ENCODE measurements at places on chromosomes 2 and 18. TPM values are rescaled to one million over a fixed set of nuclear protein-coding genes. Genes with fewer than 3 reads are reported as not detected.

The UGT1A10 gene
- not detected for polyA plus RNA-seq

DNA sequence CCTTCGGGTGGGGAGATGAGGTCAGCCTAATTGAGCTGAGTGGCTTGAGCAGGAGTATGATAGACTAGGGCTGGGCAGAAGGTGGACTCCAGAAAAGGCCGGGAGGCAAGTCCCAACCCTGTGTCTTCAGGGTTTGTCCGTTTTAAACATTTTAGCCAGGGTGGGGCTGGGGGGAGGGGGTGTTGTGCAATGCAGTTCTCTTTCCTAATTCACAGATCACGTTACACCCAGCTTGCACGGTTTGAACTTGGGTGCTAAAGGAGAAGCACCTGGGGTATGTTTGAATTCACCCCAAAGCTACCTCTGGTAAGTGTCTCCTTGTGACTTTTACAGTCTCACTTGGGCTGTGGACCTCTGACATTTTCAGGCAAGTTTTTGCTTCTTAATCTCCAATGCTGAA is 233.3 kb downstream of the AGAP1 start:
- DNase-seq, result no peak

DNA sequence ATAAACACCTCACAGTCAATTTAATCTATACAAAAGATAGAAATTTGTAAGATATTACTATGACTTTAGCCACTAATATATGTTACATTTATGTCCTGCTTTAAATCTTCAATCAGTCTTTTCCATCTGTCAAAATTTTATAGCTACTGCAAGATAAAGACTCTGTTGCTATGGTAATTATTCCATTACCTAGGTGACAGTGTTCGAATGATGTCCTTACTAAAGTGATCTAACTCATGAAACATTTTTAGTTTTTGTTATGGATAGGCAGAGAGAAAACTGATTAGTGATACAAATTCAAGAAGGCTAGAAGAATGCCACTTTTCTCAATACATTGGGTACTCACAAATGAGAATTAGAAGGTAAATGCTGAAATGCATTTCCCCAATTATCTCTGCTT is 359.9 kb upstream of the FSHR start:
- no peak for DNase-seq

DNA sequence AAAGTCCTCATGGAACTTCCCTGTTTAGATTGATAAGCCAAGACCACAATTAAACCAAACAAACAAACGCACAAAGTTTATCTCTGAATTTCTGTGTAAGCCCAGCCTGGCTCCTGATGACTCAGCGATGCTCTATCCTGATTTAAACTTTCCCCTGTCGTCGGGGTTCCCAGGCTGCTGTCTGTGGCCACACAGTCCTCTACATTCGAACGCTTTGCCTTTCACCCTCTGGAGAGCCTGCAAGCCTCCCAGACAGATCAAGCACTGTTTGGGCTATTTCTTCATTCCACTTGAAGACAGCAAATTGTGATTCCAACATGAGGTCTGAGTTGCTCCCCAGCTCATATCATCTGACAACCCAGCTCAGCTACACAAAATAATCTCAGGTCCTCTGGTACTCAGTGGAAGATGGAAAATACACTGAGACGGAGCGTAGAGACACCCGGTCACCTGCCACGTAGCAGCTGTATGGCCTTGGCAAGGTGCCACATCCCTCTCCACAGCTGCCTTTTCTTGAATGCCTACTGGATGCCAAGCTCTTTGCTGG is 51.2 kb downstream of the CYRIA start:
- DNase-seq, result no peak

DNA sequence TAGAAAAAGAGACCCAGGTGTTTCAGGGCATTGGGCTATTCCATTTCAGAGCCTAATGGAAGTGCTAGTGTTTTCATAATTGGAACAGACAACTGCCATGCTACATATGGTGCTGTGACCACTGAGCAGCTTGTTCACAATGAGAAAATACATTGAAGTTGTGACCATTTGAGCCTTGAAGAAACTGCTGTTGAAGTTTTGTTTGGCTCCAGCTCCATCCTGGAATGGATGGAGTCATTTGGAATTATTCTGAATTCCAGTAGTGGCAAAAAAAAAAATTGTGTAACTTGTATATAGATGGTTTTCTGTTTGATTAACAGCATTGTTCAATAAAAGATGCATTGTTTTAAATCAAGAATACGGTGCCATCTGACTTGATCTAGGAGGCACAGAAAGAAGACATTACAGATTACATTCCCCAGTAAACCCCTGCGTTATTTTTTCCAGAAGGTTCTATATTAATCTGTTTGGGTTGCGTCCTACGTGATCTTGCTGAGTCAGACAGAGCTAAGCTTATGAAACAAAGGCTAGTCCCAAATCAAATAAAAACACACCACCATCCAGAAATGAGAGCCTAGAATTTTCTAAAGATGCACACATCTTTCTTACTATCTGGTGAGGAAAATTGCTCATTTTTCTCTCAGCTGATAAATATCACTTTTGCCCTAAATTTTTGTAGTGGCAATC is 19.2 kb downstream of the FMNL2 start:
- DNase-seq, result no peak

DNA sequence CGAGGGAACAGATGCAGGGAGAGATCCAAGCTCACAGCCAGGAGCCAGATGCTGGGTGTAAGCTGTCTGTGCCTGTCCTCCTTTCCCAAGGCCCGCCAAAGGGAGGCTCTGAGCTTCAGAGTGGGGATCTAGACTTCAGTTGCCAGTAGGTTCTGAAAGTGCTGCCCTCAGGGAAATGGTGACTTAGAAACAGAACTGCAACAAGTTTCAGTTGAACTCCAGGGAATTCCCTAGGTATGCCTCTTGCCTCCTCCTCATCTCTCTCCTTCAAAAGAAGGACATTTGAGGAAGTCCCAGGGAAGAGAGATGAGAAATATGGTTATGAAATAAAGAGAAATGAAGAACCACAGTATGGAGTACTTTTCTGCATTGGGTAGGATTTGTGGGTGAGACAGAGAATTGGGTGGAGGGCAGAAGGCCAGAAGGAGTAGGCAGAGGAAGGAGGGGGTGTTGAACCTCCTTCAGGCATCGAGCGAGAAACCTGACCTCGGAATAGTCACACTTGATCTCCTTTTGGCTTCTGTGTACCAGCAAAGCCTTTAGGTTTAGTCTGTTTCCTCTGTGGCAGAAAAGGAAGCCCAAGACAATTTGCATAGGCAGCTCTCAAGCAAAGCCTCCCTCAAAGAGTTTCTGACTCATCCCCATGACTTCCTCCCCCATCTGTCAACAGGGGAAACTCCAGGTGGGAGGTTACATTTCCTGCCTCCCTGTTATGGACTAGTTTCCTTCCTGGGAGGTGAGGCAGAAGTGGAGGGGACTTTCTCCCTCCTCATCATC is 45.7 kb downstream of the QPCT start:
- DNase-seq, result peak; percentile 57

DNA sequence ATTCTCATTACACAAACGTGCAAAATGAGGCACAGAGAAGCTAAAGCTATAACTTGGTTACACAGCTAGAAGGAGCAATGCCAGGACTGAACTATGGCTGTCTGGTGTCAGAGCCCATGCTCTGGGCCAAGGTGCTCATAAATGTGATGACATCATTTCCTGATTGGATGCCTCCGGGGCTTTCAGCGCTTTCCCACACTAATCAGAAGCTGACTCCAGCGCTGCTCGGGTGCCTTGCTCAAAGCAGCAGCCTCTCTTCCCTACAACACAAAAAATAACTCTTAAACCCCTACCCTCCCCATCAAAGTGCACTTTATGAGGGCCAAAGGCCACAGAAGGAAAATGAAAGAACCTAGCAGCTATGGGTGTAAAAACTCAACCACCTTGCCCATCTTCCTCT is 90.7 kb downstream of the STK39 start:
- no peak for DNase-seq

DNA sequence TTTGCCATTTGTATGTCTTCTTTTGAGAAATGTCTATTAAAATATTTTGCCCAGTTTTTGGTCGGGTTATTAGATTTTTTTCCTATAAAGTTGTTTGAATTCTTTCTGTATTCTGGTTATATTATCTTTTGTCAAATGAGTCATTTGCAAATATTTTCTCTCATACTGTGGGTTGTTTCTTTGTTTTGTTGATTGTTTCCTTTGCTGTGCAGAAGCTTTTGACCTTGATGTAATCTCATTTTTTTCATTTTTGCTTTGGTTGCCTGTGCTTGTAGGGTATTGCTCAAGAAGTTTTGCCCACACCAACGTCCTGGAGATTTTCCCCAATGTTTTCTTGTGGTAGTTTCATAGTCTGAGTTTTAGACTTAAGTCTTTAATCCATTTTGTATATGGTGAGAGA is 245.7 kb downstream of the ADCYAP1 start:
- no peak for DNase-seq

GRCh38 chr2:134760385-134760784 is 41.6 kb upstream of the TMEM163 start:
- DNase-seq, result no peak

- DNase-seq, result no peak
Observed at GRCh38 chr2:15764683-15765011, 173.0 kb downstream of the DDX1 start.
